ENCODE measurements at places on chromosomes 13 and 19.

DNA sequence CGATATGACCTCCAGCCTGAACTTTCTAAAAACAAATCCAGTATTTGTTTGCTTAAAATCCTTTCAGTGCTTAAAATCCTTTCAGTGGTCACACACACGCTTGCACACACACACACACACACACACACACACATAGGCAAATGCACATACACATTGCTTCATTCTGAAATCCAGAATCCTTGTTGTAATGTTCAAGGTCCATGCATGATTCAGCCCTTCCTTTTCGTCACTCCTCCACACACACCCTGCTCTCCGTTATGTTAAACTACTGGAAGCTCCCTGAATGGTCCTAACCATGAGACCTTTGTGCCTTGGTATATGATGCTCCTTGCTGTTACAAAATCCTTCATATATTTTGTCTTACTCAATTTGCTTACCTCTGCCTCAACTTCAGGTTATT lies 44.9 kb downstream of the SERTM1 start:
- no peak for DNase-seq

GRCh38 chr19:57302020-57302465 lies 18.2 kb upstream of the ZNF543 start:
- DNase-seq = no peak

- DNase-seq = peak; percentile 58
These were observed 81.0 kb upstream of the UBAC2 start for GRCh38 chr13:99119656-99120055.

DNA sequence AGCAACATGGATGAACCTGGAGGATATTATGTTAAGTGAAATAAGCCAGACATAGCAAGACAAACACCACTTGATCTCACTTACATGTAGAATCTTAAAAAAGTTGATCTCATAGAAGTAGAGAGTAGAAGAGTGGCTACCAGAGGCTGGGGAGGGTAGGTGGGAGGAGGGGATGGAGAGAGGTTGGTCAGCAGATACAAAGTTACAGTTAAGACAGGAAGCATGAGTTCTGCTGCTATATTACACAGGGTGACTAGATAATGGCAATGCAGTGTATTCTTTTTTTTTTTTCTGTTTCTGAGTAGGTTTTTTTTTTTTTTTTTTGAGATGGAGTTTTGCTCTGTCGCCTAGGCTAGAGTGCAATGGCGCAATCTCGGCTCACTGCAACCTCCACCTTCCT lies 15.2 kb upstream of the THSD1 start:
- no peak for DNase-seq

DNA sequence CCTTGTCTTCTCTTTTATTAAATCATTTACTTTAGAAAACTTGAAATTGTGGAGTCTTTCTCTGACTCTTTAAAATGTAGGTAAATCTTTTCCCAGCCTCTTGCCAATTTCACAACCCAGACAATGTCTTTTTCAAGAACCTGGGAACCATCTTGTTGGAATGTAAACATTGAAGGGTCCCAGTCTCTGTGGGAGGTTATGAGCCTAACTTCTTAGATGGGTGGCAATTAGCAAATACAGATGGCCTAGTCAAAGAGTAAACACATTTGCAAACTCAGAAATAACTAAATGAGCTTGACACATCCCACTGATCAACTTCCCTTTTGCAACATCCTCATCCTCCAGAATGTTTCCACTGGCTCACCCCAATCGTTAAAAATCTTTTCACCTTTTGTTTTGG lies 721.0 kb downstream of the PCDH9 start:
- DNase-seq = no peak

GRCh38 chr19:35038623-35039512 lies 2.7 kb upstream of the HPN start:
- no peak for DNase-seq

DNA sequence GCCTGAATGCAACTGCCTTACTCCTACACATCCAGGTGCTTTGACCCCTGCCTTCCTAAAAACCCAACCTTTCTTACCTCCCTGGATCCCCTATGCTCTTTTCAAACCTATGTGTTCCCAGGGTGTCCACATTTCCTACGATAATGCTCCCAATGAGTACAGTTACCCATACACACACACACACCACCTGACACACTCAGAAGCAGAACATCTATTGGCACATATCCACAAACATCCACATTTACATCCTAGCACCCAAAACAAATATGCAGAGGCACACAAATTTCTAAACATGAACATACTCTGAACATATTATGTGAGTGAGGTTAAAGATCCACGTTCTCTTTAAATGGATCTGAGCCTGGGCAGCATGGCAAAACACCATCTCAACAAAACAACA lies 22.4 kb upstream of the PLAUR start:
- DNase-seq = no peak

DNA sequence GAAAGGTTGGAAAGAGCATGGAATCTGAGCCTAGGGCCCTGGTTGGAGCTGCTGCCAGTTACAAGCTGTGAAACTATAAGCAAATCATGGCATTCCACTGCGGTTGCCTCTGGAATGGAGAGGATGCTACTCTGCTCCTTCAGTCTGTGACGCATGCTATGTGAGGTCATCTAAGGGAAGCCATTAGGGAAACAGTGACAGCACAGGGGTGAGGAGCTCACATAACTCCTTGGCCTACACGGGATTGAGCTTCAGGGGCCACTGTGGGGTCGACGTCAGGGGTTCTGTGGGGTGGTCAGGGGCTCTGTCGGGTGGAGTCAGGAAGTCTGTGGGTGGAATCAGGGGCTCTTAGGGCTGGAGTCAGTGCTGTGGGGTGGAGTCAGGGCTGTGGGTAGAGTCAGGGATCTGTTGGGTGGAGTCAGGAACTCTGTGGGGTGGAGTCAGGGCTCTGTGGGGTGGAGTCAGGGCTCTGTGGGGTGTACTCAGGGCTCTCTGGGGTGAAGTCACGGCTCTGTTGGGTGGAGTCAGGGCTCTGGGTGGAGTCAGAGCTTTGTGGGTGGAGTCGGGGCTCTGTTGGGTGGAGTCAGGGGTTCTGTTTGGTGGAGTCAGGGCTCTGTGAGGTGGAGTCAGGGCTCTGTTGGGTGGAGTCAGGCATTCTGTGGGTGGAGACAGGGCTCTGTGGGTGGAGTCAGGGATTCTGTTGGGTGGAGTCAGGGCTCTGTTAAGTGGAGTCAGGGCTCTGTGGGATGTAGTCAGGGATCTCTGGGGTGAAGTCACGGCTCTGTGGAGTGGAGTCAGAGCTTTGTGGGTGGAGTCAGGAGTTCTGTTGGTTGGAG lies 35.8 kb upstream of the MEDAG start:
- peak; percentile 32 for DNase-seq

GRCh38 chr13:79126706-79127105 lies 279.3 kb downstream of the RBM26 start:
- DNase-seq = no peak

DNA sequence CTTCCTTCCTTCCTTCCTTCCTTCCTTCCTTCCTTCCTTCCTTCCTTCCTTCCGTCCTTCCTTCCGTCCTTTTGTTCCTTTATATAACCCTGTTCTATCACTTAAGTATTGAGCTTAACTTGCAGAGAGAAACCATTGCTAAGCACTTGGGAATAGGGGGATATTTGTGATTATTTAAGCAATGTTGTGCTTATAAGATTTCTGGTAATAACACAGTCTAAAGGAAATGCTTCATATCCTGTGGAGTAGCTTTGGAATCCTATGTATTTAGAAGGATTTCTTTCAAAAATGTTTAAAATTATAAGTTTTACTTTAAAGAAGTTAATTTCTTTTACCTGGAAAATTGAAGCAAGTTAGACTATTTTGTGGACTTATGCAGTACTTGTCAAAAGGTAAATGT lies 209.8 kb downstream of the PCCA start:
- DNase-seq = no peak

GRCh38 chr19:12748489-12748888 lies 3.1 kb upstream of the BEST2 start:
- no peak for DNase-seq

DNA sequence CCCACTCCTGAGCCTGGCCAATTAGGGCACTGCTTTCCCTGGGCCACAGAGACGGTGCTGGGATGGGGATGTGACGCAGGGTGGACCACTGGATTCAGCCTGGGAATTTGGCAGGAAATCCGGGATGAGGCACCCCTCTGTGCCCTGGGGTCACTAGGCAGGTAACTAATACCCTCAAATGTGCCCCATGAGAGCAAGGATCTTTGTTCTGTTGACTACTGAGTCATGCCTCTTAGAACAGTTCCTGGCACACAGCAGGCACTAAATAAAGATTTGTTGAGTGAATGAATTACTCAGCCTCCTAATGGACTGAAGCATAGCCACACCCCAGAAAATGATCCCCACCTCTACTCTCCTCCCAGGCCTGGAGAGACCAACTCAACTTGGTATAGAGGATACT lies 15.9 kb downstream of the OPA3 start:
- no peak for DNase-seq

GRCh38 chr19:8338835-8339234 lies 4.2 kb downstream of the KANK3 start:
- DNase-seq = no peak

DNA sequence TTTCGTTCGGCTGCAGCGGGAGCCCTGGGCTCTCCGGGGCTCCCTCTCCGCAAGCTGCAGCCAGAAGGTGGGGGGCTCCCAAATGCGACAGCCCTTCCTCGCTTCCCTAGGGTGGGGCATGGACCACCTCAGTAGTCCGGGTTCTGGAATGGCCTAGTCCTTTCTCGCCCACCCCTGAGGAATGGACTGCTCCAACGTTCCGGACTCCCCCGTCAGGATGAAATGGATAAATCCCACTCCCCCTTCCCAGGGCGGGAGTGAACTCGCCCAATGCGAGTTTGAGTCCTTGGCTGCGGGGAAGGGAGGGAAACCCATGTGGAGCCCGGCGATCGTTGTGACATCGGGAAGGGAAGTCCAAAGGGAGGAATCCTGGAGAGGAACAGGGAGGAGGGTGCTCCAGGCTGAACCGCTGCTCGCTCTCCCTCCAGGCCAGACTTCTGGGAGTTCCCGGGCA lies 5.5 kb downstream of the HRC start:
- no peak for DNase-seq

- DNase-seq = no peak
These were observed 72.7 kb downstream of the SIAH3 start for GRCh38 chr13:45778882-45779281.

- no peak for DNase-seq
These were observed 26.3 kb upstream of the KATNAL1 start for GRCh38 chr13:30333616-30334015.

- DNase-seq = no peak
These were observed 3.3 kb downstream of the ZIM3 start for GRCh38 chr19:57141699-57142098.

GRCh38 chr13:50025436-50025835 lies 10.2 kb downstream of the KCNRG start:
- no peak for DNase-seq
